ENCODE measurements at places on chromosomes 3 and 15.

DNA sequence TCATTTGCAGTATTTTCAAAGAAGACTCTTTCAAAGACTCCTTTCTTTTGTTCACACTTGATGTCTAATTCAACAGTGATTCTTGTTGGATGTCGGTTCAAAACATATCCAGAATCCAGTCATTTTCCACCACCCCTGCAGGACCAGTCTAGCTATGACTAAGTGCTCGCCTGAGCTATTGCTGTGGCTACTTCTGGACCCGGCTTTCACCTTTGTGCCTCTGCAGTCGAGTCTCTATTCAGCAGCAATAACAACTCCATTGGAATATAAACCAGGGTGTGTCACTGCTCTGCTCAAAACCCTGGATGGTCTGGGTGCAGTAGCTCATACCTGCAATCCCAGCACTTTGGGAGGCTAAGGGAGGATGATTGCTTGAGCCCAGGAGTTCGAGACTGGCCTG is 55.0 kb downstream of the PRICKLE2 start:
- DNase-seq: no peak

GRCh38 chr3:187281191-187281714 is 10.3 kb downstream of the MASP1 start:
- no peak for DNase-seq

DNA sequence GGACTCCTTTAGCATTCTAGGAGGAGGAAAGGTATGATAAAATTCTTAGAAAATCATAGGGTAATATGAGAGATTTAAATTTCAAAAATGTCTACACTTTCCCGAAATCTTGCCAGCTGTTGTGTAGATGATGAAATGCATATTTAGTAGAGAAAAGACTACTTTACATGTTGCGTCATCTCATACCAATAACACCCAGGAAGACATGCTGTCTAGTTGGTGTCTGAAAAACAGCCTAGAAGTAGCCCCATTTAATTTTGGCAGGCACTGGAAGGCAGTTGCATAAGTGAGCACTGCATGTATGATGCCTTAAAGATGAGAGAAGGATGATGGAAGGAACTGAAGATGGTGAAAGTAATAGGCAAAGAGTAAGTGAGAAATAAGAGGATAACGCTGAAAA is 310.5 kb upstream of the TPM1 start:
- no peak for DNase-seq

GRCh38 chr3:27141668-27142067 is 227.5 kb downstream of the NEK10 start:
- DNase-seq: no peak

DNA sequence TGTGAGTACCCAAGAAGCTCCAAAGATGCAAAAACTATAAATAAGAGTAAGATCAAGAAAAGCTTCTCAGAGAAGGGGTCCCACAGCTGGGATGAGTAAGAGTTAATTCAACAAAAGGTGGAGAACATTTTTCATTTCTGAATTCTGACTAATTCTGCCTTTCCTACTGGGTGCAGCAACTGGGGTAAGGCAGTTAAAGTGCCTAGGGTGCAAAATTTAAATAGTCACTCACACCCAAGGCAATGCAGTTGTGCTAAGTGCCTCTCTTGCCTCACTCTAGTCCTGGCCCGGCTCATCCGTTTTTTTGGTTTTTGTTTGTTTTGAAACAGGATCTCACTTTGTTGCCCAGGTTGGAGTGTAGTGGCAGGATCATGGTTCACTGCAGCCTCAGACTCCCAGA is 240.2 kb downstream of the TP63 start:
- no peak for DNase-seq

GRCh38 chr15:65468229-65468909 is 45.6 kb upstream of the IGDCC4 start:
- no peak for DNase-seq

- no peak for DNase-seq
Measured at GRCh38 chr15:38050529-38051448, 116.3 kb downstream of the TMCO5A start.

GRCh38 chr3:69009559-69010410 is 3.7 kb downstream of the EOGT start:
- DNase-seq: no peak

DNA sequence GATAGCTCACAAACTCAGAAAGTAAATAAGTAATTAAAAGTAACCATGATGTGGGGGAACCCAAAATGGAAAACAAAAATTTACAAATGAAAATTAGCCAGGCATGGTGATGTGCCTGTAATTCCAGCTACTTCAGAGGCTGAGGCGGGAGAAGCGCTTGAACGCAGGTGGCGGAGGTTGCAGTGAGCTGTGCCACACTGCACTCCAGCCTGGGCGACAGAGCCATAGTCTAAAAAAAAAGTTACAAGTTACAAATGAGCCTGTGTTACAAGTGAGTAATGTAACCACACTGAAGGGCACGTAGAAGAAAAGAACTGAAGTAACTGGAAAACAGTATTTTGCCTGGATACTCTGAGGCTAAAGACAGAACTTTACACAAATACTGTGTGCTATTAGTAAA is 11.3 kb downstream of the EXOSC7 start:
- DNase-seq: no peak

DNA sequence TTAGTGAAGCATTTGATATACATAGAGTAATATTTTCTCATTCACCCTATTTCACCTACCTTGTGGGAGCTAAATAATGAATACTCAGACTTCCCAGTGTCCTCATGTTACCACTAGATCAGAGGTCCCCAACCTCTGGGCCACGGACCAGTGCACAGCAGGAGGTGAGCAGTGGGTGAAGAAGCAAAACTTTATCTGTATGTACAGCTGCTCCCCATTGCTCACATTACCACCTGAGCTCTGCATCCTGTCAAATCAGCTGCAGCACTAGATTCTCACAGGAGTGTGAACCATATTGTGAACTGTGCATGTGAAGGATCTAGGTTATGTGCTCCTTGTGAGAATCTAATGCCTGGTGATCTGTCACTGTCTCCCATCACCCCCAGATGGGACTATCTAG is 79.4 kb downstream of the RETNLB start:
- DNase-seq: no peak

GRCh38 chr3:125967156-125967555 is 1.8 kb upstream of the ROPN1B start:
- no peak for DNase-seq

GRCh38 chr3:59783468-59783988 is 733.7 kb upstream of the CFAP20DC start:
- DNase-seq: no peak

DNA sequence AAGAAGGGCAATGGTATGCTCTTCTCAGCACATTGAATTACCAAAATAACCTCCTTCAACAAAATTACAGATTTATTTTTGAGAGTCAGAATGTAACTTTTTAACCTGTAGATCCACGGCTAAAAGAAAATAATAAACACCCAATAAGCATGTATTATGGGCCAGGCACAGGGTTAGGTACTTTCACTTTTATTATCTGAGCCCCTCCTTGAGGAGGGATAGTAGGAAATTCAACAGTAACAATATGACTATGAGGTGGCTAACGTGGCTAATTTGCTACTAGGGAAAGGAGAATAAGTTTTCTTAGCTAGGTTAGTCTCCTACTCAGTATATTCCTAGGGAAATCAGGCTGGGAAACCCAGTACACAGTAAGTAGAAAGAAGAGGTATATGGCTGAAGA is 306.9 kb downstream of the GAP43 start:
- no peak for DNase-seq
